ENCODE measurements at places on chromosomes 1 and 21.

GRCh38 chr1:75559800-75560199, 51.1 kb downstream of the SLC44A5 start:
- DNase-seq: no peak

GRCh38 chr1:42676534-42677087, 5.6 kb upstream of the YBX1 start:
- DNase-seq: no peak

- peak; percentile 3 for DNase-seq
Observed at GRCh38 chr1:233281711-233282581, 13.6 kb downstream of the PCNX2 start.

DNA sequence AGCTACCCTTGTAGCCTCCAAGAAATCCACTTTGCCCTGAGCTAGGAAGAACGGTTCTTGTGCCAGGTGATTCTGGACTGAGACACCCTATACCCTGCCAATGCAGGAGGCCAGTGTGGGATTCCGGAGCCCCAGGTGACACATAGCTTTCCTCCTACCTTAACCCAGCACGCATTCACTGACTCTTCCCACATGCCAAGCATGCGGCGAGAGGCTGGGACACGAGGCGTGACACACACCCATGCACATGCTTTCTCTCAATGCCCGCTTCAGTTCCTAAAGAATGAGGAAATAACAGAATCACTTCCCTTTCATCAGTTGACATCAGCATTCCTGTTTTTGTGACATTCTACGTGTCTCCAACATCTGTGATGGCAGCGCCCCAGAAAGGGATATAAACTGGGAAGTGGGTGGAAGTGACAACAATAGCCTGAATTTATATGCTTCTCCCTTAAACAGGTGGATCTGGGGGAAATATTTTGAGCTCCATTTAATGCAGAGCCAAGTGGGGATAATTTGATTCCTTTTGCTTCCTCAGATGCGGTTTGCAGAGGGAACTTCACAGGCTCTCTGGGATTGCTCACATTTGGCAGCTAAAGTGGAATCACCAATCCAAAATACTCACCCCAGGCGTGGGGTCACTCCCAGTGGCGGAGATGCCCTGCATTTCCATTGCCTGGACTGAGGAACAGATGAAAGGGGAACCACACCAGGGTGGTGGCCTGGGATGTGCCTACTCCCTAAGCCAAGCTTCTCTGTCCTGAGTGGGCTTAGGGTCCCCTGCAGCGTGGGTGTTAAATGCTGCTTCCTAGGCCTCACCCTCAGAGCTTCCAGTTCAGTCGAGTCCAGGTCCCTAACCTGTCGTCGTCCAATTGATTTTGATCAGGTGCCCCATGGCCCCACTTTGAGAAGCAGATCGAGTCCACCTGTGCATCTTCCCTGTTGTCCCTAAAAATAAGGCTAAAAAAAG, 445.1 kb downstream of the SIPA1L2 start:
- DNase-seq: no peak

- DNase-seq: no peak
Observed at GRCh38 chr1:81115422-81115821, 685.3 kb upstream of the ADGRL2 start.

- peak; percentile 62 for DNase-seq
Observed at GRCh38 chr1:51990478-51990965, at the start of gene RAB3B. Gene RAB3B (minus strand): TSS chr1:51990700. CDS start chr1:51977117, 13,583 bp downstream.

GRCh38 chr1:207962716-207963426, 51.9 kb upstream of the CD34 start:
- DNase-seq: no peak

DNA sequence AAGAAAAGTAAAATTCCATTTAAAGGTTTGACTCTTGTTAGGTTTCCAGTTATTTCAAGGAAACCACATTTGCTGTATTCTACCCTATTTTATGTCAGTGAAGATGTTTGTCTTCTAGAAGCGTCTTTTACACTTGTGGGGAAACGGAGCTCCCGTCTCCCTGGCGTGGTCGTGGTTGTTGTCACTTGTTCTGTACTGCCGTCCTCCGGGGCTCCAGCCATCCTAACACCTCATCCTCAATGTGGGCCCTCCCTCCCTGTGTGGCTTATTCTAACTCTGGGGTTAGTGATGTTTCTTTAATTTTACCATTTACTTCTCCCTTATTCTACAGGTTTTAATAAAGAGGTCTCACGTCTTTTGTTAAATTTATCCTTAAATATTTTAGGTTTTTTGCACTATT, 52.7 kb upstream of the DIP2A start:
- DNase-seq: no peak

DNA sequence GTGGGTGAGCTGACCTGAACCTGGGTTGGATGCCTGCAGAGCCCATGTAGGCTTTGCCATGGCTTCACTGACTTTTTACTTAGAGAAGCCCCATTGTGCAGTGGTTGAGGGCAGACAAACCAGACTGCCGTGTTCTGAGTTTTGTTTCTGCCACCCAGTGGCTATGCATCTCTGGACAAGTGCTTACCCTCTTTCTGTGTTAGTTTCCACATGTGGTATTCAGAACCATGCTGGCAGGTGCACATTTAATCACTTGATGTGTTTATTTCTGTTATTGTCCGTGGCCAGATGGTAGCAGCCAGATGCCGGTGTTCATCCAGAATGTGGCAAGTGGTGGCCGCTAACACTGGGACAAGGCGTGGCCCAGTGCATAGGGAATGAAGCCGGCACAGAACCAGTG, 10.3 kb upstream of the PTPN7 start:
- no peak for DNase-seq

- DNase-seq: no peak
Observed at GRCh38 chr1:208520438-208521099, 276.4 kb upstream of the PLXNA2 start.

DNA sequence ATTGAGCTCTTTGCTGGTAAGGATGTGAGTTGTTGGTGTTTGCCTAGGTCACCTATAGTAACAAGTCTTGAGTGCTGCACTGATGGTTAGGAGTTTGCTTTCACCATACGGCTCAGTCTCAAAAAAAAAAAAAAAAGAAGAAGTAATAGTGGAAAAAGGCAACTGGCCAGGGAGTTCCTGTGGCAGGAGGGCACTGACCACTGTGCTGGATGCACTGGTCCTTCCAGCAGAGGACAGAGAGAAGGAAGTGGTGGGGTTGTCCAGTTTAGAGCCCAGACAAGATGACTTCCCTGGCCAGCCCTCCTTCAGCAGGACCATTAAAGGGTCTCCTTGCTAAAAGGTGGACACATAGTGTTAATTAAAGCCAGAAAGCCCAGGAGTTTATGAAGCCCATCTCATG, 11.9 kb upstream of the PTCH2 start:
- DNase-seq: no peak

DNA sequence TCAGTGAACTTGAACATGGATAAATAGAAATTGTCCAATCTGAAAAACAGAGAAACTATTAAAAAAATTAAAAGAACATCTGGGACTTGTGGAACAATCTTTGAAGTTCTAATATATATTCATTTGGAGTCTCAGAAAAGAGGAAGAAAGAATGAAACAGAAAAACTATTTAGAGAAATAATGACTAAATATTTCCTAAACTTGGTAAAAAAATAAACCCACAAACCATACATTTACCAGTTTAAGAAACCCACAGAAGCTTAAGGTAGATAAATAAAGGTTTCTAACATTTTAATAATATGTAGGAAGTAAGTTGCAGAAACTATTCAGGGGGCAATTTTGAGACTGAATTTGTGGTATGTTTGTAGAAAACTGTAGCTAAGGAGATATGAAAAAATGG, 437.8 kb downstream of the PTBP2 start:
- no peak for DNase-seq

GRCh38 chr21:14918527-14918926, 146.3 kb downstream of the NRIP1 start:
- DNase-seq: no peak

DNA sequence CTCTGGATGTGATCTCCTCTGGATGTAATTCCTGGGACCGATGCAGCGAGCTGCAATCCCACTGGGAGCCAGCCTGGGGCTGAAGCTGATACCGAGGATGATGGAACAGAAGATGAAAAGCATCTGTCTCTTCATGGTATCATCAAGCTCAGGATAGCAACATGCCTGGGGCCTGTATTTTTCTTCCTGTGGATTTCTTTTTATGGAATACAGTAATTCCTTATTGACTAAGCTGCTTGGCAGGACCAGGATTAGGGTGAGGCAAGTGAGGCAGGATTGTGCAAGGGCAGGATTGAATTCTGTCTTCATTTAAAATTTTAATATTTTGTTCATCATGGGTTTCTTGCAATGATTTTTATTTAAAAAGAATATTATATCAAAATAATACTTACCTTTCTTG, 86.6 kb downstream of the SLC25A24 start:
- no peak for DNase-seq

DNA sequence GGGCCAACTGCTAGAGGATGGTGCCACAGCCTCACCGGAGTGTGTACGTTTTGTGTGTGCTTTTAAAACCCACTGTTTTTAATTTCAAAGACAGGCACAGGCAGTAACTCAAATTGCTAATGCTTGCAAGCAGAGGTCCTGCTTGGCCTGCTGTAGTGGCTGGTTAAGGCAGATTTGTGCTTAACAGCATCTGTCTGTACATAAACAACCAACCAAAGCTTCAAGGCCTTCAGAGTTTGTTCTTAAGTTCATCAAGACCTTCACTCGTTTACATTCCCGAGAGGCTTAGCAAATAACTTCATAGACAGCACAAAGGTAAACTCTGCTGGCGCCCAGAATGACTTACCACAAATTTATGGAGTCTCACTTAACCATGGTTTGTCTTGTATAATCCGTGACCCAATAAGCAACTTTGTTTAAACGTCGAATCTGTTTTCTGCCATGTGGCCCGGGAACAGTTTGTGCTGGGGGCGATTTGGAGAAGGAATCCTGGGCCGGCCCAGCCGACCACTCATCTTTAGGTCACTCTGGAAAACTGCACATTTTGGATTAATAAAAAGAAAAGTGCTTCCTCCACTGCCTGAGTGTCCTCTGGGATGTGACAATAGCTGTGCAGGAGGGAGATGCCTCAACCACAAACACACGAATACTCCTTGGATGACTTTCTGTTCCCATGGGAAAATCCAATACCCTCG, 58.1 kb downstream of the CAPZB start:
- DNase-seq: no peak

DNA sequence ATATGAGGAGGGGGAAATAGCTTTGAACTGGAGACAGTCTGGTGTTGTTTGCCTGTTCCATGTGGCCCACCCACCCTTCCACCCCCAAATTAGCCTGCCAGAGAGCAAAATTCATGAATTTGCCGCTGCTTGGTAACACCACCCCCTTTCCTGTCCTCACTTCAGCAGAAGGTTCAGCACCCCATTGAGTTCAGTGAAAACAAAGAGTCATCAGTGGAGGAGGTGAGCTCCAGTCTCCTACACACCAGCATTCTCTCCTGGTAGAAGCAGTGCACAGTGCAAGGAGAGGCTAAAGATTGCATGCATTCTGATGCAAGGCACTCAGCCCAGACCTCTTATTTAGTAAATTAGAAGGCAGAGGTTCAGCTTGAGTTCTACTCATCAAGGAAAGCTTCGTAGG, 99.7 kb upstream of the DYNLT5 start:
- DNase-seq: no peak

DNA sequence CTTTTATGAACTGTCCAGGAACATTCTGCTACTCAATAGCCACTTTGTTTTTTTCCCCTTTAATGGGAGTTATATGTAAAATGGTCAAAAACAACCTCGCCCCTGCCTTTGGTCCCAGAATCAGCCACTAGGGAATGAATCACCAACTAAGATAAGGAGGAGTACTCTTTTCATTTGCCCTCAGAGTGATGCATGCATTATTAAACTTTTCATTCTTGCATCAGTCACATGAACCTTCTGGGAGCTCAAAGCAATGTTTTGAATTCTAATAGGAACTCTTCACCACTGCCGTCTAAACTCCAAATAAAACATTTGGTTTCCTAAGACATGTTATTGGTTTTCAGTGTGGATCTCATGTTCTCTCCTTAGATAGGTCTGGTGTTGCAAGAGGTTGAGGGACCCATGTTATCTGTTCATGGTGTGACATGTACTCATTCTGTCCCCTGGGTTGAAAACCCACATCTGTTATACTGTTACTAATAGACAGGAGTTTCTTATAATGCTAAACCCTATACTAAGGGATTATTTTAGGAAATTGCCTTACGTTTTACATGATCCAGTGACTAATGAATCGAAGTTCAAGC, 17.8 kb upstream of the HSD17B7 start:
- no peak for DNase-seq
